T-helper 1 cell (primary cell): ENCODE measurements at places on chromosomes 11 and 22.

DNA sequence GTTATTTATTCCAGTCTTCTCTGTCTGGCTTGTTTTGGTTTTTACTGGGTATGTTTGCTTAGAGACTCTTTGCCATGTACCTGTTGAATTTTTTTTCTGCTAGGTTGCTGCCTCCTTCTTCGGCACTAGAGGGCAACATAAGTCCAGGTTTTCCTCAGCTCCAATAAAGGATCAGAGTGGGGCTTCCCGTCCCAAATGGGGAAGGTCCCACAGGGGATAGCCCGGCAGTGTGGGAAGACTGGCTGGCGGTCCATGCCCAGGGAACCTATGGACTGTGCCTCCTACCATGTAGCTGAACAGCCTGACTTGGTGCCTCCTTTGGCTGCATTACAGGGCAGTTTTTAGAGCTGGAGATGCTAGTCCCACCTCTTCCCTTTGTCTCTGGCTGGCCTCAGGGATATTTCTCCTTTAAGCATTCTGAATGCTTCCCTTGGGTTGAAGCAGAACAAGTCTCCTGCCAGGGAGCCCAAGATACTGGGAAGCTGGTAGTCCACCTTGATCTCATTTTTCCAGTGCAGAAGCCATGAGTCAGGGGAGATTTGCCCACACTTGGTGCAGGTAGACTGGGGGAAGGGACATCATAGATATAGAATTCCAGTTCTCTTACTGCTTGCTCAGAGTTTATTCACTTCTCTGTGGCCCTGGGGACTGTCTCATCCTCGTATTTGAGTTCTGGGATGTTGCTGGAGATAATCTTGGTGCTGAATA is 60.2 kb downstream of the BRD1 start:
- peak; percentile 6 for DNase-seq

- no peak for DNase-seq
Observed at GRCh38 chr11:36532941-36533601, 23.0 kb upstream of the TRAF6 start.

DNA sequence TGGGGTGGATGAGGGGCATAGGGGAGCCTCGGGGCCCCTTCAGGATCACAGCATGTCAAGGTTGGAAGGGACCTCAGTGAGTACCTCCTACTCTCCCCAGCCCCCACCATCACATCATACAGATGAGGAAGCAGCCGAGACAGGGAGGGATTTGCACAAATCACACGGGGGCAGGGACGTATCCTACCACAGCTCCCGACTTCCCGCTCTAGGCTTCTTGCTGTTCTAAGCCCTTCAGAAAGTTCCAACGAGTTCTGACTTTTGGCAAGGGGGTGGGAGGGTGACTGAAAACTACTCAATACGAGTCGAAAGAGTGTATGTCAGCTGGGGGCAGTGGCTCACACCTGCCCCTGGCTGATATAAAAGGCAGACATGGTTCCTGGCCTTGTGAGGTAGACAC is 4.7 kb upstream of the RAD9A start:
- DNase-seq = no peak

GRCh38 chr11:120011836-120012235 is 126.1 kb downstream of the TRIM29 start:
- no peak for DNase-seq

DNA sequence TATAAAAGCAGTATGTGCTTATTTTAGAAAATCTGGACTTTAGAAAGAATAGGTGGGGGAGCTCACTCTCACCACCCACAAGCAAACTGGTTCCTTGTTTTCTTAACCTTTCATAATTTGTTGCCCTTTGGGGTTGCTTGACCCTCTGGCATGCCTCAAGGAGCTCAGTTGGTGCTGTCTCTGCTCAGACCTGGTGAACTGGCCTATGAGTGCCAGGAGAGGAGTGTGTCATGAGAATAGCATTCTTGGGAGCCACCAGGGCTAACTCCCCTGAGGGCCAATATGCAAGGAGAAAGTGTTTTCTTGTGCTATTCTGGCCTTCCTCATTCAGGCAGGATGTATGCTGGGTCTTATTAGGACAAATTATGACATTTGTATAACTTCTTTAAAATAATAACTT is 21.0 kb upstream of the AMOTL1 start:
- DNase-seq = no peak

GRCh38 chr11:115420505-115420904 is 83.7 kb downstream of the CADM1 start:
- no peak for DNase-seq

DNA sequence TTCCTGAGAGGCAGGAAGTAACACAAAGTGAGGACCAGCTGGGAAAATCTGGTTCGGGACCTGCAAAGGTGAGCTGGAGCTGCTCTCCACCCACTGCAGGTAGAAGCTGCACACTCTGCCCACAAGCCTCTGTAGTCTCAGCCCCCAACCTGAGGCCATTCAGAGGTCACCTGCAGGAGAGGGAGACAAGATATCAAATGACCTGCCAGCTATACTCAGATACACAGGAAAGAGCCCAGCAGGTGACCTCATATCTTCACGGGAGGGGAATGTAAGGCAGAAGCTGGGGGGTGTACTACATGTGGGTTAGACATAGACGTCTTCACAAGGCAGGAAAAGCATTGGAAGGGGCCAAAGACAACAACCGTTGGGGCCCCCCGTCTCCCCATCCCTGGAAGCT is 86.1 kb downstream of the APIP start:
- no peak for DNase-seq

GRCh38 chr11:60948250-60948649 is 3.7 kb downstream of the SLC15A3 start:
- DNase-seq = no peak

DNA sequence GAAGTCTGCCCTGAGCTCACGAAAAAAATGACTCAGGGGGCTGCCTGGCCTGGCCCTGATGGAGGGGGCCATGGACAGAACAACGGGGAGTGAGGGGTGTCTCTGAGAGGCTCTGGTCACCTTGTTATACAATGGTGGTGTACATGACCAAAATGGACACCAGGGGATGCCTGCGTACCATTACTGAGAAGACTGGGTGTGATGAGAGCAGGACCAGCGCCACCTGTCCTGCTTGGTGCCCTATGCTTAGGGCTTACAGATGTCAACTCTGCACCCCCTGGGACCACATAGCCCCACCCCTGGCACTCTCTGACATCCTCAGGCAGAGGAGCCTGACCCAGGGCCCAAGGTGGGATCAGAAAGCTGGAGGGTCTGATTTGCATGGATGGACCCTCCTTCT is 104.8 kb downstream of the ZNF280B start:
- no peak for DNase-seq

DNA sequence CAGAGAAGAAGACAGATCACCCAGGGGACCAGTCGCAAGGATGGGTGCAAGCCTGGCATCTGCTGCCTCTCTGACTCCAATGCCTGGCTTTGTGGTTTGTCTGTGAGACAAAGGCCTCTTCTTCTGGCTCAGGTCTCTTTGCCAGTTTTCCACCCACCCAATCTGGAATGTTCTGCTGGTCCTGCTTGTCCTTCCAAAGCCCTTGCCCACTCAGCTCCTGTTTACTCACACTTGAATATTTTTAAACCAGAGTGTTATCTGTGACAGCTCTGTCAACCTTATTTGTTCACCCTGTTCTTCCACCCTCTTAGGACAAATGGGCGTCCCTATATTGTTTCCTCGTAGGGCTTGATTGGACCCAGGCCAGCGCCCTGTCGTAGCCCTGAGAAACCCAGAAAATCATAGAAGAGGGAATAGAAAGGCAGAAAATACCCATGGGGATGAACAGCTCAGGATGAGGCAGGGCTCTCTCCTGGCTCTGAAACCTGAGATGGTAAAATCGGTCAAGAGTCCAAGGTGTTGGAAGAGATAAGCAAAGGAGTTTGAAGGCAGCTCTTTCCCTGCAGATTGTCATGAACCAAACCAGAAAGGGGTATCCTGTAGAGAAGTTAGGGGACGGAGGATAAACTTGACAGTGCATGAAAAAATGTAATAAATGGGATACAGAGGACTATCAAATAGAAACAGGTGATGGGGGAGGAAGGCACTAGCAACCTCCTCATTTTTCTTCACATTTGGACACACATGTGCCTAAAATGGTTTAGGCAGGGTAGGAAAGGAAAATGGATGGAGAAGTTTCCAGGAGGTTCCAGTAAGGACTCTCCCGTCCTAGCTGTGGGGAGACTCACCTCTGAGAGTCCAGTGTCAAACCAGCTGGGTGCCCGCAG is 651 bp downstream of the CRYAB start:
- no peak for DNase-seq

- no peak for DNase-seq
Observed at GRCh38 chr11:2795491-2795991, 90.0 kb downstream of the CDKN1C start.

DNA sequence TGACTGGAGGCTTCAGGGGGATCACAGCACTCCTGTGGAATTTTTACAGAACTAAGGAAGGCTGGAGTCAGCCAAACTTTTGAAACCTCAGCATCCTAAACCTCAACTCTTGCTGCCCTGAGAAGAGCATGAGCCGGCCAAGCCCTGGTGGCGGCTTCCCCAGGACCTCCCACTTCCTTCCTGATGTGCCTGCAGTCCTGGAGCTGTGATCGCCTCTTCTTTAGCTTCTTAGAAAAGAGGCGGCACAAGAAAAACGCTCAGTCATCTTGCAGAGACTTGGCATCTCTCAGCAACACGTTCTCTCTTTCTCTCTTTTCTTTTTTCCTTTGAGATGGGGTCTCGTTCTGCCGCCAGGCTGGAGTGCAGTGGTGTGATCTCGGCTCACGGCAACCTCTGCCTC is 40.4 kb upstream of the AMPD3 start:
- no peak for DNase-seq

- DNase-seq = peak; percentile 43
Observed at GRCh38 chr11:64181506-64182411, 4.2 kb upstream of the STIP1 start.

DNA sequence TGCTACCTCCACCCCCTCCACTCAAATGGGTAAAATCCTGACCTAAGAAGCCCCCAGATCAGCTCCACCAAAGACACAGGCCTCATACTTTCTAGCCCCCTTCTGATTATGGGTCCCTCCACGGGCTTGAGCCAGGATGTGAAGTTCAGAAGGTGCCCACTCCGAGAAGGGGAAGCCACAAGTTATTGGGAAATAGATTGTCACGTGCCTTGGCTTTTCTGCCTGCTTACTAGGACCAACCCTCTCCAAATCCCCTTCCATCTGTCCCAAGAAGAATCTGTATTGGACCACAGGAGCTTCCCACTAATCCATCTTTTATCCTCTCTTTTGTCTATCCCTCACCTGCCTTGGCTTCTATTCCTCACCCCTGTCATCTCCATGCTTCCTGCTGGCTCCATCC is 3.0 kb upstream of the NRGN start:
- no peak for DNase-seq

GRCh38 chr11:33861386-33861785 is 30.5 kb downstream of the LMO2 start:
- DNase-seq = no peak

DNA sequence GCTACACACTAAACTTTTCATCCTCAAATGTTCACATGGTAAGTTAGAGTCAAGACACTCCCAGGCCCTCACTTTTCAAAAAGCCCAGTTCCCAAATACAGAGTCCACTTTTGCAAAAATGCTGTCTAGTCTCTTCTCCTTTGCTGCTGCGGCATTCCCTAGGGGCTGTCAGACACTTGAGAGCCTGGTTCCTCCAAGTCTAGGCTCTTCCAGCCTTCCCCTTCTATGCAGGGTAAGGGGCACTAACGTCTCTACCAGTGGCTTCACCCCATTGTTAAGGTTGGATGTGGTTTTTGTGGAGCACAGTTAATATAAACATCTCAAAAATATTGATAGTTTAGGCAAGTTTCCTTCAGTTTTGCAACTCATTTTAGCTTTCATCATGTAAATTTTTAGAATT is 181.5 kb downstream of the KIF18A start:
- DNase-seq = no peak

DNA sequence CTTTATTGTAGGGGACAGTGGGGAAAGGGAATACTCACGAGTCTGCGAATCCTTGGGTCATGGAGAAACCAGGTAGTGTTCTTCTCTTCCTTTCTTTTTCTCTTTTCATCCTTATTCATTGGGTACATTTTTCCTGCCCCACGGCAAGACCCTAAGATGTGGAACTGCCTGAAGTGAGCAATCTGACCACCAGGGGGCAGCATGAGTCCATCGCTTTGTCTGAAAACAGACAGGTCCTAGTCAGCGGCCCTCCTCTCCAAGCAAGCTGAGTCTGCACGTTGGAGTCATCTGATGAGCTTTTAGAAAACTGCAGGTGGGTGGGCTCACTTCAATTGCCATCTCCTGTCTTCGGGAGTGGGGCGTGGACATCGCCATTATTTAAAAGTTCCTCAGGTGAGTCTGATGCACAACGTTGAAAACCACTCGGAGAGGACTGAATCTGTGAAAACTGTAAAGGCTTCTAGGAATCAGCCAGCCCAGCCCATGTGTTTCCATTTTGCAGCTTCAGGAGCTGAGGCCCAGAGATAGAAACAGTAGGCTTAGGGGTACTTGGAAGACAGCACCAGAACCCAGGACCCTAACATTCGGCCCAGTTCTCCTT is 34.0 kb upstream of the FBXO3 start:
- peak; percentile 62 for DNase-seq

- no peak for DNase-seq
Observed at GRCh38 chr11:75954039-75954438, 139.0 kb downstream of the UVRAG start.

DNA sequence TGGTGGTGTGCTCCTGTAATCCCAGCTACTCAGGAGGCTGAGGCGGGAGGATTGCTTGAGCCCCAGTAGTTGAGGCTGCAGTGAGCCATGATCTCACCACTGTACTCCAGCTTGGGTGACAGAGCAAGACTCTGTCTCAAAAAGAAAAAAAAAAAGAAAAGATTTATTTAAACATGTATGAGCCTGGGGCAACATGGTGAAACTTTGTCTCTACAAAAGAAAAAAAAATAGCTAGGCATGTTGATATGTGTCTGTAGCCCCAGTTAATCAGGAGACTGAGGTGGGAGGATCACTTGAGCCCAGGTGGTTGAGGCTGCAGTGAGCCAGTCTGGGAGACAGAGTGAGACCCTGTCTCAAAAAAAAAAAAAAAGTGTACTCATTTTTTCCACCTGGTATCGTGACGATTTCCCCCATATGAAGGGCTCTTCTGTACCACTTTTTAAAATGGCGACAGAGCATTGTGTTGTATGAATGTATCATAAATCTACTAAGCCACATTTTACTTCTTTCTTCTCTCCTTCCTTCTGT is 16.4 kb upstream of the KCTD14 start:
- no peak for DNase-seq
